Brain (organoid and tissue), 16 donors: ENCODE measurements at places on chromosomes 11 and 22.

DNA sequence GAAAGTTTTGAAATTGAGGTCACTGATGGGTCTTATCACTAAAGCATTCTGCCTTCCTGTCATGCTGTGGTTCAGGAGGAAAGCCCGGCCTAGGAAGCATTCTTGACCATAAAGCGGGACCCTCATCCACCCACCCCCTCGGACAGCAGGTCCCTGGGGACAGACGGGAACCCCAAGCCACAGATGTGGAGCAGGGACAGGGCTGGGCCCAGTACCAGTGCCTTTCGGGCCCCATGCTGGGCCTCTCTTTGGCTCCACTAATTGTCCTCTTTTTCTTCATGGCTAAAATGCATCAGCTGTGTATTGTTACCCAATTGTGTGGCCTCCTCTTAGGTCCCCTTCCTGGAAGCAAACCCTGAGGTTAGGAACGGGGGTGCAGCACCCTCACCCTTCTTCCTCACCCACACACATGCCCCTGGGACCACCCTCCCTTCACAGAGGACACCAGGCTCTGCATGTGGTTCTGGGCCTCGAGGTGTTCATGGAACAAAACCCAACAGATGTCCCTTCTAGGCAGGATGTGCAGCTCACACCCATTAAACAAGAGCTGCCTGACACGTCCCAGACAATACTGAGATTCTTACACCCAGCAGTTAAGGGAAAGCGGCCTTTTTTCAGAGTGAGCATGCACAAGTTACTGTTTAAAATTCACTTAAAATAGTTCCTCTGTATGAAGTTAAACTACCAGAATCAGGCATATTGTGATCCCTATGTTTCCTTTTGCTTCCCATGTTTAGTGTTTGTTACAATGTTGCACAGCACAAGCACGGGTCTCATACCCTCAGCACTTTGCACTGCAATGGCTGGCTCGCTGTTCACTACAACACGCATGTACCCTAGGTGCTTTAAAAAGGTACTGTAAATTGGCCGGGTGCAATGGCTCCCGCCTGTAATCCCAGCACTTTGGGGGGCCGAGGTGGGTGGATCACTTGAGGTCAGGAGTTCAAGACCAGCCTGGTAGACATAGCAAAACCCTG, 807.6 kb downstream of the BRD1 start:
- no peak for DNase-seq

- no peak for DNase-seq
Measured at GRCh38 chr22:30294066-30294465, 4.8 kb upstream of the CASTOR1 start.

DNA sequence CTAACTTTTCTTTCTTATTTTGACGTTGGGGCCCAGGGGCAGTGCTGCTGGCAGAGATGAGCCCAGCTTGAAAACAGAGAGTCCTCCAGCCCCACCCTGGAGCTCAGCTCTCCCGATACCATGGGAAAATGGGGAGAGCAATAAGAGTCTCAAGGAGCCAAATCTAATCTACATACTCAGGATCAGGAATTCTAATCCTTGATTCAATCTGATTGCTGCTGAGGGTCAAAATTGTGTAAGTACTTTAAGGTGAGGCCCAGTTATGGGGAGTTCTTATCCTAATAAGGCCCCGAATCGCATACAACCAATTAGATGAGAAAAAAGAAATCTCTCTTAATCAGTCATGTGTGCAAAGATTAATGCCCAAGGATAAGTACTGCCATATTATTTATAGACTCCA, 202.9 kb downstream of the FAM76B start:
- DNase-seq, result no peak

GRCh38 chr22:37197451-37198257, 9.6 kb upstream of the C1QTNF6 start:
- no peak for DNase-seq

- DNase-seq, result no peak
Measured at GRCh38 chr11:61122761-61123160, 20.5 kb downstream of the CD5 start.

DNA sequence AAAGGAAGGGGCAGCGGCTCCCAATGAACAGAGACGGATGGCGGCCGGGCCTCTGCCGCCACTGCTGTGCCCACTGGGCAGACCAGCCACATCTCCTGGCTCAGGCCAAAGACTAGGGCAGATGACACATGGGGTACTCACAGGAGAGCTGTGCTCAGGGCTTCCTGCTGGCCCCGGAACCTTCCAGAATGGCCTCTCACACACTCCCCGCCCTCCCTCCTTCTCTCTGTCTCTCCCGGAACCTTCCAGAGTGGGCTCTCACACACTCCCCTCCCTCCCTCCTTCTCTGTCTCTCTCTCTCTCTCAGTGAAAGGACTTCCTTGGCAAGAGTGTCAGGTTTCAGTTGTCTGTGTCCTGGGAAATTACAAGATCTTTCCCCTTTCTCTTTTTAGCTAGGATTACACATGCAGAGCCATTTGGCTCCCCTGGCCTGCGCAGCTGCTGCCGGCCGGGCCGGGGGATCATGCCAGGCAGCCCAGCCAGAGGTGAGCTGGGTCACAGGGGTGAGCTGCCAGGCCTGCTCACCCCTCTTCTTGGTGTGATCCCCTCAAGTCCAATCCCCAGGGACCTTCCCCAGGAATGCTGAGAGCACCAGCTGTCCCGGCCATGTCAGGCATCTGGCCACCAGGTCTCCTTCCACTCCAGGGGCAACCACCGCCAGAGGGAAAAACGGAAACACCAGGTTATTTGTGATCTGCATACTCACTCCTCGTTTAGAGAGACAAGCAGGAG, 45.3 kb upstream of the ADA2 start:
- peak; percentile 68 for DNase-seq

DNA sequence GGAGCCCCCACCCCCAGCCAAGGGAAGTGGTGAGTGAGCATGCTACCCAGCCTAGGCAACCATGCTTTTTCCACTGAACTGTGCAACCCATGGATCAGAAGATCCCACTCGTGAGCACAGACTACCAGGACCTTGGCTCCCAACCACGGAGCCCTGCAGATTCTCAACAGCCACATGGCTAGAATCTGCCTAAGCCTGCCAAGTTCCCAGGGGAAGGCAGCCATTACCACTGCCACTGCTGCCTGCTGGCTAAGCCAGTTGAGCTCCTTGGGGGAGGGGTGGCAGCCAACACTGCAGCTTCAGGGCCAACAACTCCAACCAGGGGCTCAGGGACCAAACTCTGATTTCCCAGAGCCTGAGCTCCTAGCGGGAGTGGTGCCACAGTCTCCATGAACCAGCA, 195.8 kb downstream of the DLG2 start:
- no peak for DNase-seq

- DNase-seq, result no peak
Measured at GRCh38 chr11:72569966-72570892, 104.0 kb downstream of the PDE2A start.

DNA sequence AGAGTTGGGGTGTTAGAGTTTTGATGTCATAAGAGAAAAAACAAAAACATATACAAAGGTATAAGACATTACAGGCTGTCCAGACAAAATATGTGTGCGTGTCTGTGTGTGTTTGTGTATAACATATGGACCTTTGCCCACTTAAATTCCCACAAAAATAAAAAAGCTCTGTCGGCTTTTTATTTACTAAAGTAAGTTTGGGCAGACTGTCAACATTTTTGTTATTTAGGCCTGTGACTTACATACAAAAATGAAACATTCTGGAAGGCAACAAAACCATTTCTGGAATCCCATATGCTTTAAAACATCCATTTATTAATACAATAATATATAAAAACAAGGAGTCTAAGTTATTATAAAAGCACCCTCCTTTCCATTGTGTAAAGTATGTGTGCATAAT, 960.1 kb upstream of the FAT3 start:
- DNase-seq, result no peak

GRCh38 chr11:75627906-75628668, 40.8 kb downstream of the MAP6 start:
- no peak for DNase-seq

DNA sequence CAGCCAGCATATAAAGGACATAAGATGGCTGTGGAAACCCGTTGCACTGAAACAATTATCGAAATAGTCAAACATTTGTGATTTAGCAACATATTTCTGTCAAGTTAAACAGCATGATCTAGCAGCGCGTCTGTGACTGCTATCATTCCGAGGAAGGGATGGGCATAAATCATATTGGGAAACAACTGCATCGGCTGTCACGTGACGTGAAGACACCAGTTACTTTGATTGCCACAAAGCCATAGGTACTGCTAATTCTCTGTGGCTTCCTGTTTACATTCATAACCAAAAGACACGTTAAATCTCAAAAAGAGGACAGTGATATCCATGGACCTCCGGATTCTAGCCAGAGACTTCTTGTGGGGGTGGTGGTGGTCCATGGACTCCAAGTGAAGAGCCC, 87.8 kb downstream of the CACNA1I start:
- DNase-seq, result no peak

DNA sequence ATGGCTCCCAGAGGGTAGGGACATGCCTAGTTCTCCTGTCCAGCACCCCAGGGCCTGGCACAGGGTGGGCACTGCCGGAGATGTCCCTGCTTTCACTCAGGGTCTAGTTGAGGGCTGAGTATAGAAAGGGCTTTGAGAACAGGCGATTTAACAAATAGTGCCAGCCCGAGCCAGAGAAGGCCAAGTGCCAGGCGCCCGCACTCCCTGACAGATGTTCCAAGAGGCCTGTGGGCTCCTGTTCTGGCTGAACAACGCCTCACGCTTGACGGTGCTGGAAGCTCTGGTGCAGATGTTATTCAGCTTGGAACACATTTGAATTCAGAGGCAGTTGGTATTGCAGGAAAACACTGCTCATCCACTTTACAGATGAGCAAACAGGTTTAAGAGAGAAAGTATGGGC, 46.5 kb downstream of the NFAM1 start:
- DNase-seq, result peak; percentile 51

- no peak for DNase-seq
Measured at GRCh38 chr11:117182551-117182935, 4.0 kb downstream of the SIDT2 start.
